ENCODE measurements at places on chromosomes 11 and 22. TPM values are rescaled to one million over a fixed set of nuclear protein-coding genes. Genes with fewer than 3 reads are reported as not detected.

GRCh38 chr11:64097468-64098317 is 62.0 kb downstream of the FLRT1 start:
- no peaks in the 10 kb centered on the region for H3K4me1 ChIP-seq
- H3K27ac ChIP-seq = no peak overlapping the region
- H3K36me3 ChIP-seq = no peaks in the 10 kb centered on the region
- no peak overlapping the region for H3K4me3 ChIP-seq
- H3K27me3 ChIP-seq = no peaks in the 10 kb centered on the region
- DNase-seq = no peak

DNA sequence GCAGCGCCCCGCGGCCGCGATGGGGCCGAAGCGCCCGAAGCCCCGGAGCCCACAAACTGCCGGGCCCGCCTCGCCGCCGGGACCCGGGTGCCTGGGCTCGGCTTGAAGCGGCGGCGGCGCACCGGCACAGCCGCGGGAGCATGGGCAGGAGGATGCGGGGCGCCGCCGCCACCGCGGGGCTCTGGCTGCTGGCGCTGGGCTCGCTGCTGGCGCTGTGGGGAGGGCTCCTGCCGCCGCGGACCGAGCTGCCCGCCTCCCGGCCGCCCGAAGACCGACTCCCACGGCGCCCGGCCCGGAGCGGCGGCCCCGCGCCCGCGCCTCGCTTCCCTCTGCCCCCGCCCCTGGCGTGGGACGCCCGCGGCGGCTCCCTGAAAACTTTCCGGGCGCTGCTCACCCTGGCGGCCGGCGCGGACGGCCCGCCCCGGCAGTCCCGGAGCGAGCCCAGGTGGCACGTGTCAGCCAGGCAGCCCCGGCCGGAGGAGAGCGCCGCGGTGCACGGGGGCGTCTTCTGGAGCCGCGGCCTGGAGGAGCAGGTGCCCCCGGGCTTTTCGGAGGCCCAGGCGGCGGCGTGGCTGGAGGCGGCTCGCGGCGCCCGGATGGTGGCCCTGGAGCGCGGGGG is 346 bp downstream of the FJX1 start:
- peaks cover 4% of the 10 kb centered on the region for H3K4me1 ChIP-seq
- H3K27me3 ChIP-seq = peaks cover 72% of the 10 kb centered on the region
- no peak overlapping the region for H3K27ac ChIP-seq
- DNase-seq = no peak

GRCh38 chr11:59891781-59892181 is 13.2 kb downstream of the OOSP3 start:
- H3K4me1 ChIP-seq = no peaks in the 10 kb centered on the region
- DNase-seq = no peak
- no peak overlapping the region for H3K4me3 ChIP-seq
- peaks cover 2% of the 10 kb centered on the region for H3K36me3 ChIP-seq

GRCh38 chr22:27754247-27754887 is 47.2 kb downstream of the MN1 start:
- H3K4me3 ChIP-seq = no peak overlapping the region
- no peaks in the 10 kb centered on the region for H3K36me3 ChIP-seq
- H3K27me3 ChIP-seq = peaks cover 3% of the 10 kb centered on the region
- H3K4me1 ChIP-seq = peaks cover under 1% of the 10 kb centered on the region
- H3K27ac ChIP-seq = no peak overlapping the region
- DNase-seq = no peak

DNA sequence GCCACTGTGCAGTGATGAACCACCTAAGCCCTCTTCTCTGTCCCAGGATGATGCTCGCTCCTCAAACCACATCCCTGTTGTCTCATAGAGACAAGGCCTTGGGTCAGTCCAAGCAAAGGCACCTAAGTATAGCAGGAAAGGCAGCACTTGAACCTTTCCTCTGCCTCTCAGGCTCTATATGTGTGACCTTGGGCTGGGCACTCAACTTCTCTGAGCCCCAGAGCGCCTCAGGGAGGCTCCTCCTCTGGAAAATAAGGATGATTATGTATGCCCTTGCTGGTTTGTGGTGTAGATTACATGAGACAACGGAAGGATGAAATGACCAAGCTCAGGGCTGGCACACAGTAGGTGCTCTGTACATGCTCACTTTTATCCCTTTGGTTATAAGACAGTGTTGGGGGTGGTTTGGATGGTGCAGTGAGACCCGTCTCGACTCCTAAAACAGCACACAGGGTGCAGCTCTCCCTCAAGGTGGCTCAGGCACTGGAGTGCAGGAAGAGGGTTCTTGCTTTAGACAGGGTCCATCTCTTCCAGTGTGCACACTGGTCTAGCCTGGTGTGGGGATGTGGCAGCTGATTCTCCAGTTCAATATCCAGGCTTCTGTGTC is 40.2 kb upstream of the ACCSL start:
- H3K36me3 ChIP-seq = no peaks in the 10 kb centered on the region
- H3K4me3 ChIP-seq = no peak overlapping the region
- no peaks in the 10 kb centered on the region for H3K4me1 ChIP-seq
- no peak overlapping the region for H3K27ac ChIP-seq

- no peak overlapping the region for H3K27ac ChIP-seq
- peak; percentile 19 for DNase-seq
- peaks cover 20% of the 10 kb centered on the region for H3K27me3 ChIP-seq
- H3K4me1 ChIP-seq = peaks cover 13% of the 10 kb centered on the region
- H3K4me3 ChIP-seq = no peak overlapping the region
- no peaks in the 10 kb centered on the region for H3K36me3 ChIP-seq
Measured at GRCh38 chr11:45104790-45105084, 41.7 kb upstream of the PRDM11 start.

- H3K36me3 ChIP-seq = no peaks in the 10 kb centered on the region
- H3K27me3 ChIP-seq = peaks cover 2% of the 10 kb centered on the region
- DNase-seq = no peak
- H3K4me3 ChIP-seq = no peak overlapping the region
- no peak overlapping the region for H3K27ac ChIP-seq
Measured at GRCh38 chr11:71265559-71266092, 13.2 kb upstream of the SHANK2 start.

- H3K4me1 ChIP-seq = peaks cover 9% of the 10 kb centered on the region
- DNase-seq = no peak
- peaks cover 8% of the 10 kb centered on the region for H3K27me3 ChIP-seq
- no peak overlapping the region for H3K4me3 ChIP-seq
Measured at GRCh38 chr11:17563961-17564686, 17.1 kb downstream of the OTOG start.

DNA sequence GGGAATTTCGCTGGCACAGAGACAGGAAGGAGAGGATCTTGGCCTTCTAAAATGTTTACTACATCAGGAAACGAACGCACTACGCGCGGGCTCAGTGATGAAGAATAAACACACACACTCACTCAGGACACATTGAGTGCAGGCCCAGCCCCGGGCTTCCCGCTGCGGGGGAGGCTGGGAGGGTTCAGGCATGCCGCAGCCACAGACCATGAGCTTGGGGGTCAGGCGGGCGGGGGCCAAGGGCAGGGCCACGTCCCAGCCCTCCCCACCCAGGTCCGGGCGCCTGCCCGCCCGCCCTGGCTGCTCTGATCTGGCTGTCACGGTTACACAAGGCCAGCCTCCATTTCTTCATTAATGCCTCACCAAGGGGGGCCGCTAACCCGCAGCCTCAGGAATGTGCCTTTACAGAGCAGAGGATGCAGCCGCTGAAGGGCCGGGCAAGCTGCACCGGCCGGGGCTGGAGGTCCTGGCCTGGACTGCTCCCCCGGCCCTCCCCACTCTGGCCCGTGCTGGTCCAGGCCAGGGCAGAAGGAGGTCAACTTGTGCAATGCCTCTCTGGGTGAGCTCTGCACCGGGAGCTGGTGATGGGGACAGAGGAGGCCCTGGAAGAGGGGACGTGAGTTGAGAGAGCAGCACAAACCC is 41.7 kb downstream of the IGF2 start:
- H3K36me3 ChIP-seq = no peaks in the 10 kb centered on the region
- no peak overlapping the region for H3K27ac ChIP-seq
- peaks cover 5% of the 10 kb centered on the region for H3K27me3 ChIP-seq
- no peak for DNase-seq

- peaks cover 16% of the 10 kb centered on the region for H3K4me1 ChIP-seq
- H3K4me3 ChIP-seq = no peak overlapping the region
- peak overlapping the region; percentile 49 for H3K27ac ChIP-seq
Measured at GRCh38 chr22:50304528-50305392, 2.7 kb downstream of the PLXNB2 start.

DNA sequence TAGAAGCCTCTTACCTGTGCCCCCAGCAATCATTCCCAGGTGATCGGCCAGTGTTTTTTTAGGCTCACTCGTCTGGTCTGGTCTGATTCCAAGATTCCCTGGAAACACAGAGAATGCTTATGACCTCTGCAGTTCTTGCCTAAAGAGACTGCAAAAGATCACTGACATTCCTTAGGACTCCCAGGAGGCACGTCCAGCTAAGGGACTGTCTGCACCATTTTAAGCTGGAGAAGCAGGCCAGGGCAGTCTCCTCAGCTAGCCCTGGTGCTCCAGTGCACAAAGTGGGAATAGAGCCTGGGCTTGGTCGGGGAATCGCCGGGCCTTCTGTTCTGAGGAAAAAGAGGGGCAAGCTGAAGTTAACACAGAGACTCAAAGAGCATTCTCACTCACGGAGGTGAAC is 4.8 kb downstream of the CYB5R2 start:
- DNase-seq = no peak
- peaks cover 4% of the 10 kb centered on the region for H3K4me1 ChIP-seq
- H3K27me3 ChIP-seq = peaks cover 14% of the 10 kb centered on the region

DNA sequence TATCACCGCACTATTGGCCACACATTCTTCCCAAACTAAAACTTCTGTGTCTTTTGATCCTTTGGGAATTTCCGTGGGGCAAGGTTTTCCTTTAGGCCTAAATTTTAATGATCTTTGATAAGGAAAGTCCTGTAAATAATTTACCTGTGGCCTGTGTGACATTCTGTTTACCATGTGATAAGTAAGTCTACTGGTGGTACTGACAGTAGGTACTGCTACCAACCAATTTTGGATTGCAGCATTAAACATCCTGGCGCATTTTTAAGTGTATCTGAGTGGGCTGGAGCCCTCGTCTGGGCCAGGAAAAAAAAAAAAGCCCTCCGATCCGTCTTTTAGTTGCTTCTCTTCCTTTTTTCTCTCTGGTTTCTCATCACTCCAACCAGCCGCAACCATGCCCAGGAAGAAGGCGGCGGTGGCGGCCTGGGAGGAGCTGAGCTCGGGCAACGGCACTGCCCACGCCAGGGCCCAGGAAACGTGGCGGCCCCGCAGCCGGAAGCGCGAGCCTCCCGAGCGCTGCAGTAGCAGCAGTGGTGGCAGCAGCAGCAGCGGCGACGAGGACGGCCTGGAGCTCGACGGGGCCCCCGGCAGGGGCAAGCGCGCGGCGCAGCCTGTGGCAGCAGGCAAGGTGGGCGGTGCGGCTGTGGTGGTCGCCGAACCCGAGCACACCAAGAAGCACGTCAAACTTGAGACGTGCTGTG is 33.6 kb downstream of the ASRGL1 start:
- no peaks in the 10 kb centered on the region for H3K36me3 ChIP-seq
- peaks cover 3% of the 10 kb centered on the region for H3K27me3 ChIP-seq
- H3K27ac ChIP-seq = peak overlapping the region; percentile 74
- H3K4me3 ChIP-seq = peak overlapping the region; percentile 41

- peak within 1 kb of the TSS; percentile 90 for H3K27ac ChIP-seq
- H3K4me3 ChIP-seq = peak within 1 kb of the TSS; percentile 87
- H3K36me3 ChIP-seq = peaks cover 4% of the 10 kb centered on the region
- H3K27me3 ChIP-seq = no peaks in the 10 kb centered on the region
- DNase-seq = peak; percentile 93
Measured at GRCh38 chr22:45240810-45241631, at the start of gene KIAA0930. TSS of gene KIAA0930 (minus strand) at chr22:45240894. CDS start at chr22:45240703, 191 bp downstream.

GRCh38 chr11:73401924-73402833 is 26.0 kb downstream of the RELT start:
- no peaks in the 10 kb centered on the region for H3K36me3 ChIP-seq
- H3K4me3 ChIP-seq = no peak overlapping the region
- no peak overlapping the region for H3K27ac ChIP-seq
- no peak for DNase-seq

- no peaks in the 10 kb centered on the region for H3K36me3 ChIP-seq
- H3K27me3 ChIP-seq = no peaks in the 10 kb centered on the region
- no peak for DNase-seq
- no peak overlapping the region for H3K4me3 ChIP-seq
- H3K27ac ChIP-seq = no peak overlapping the region
- H3K4me1 ChIP-seq = no peaks in the 10 kb centered on the region
Measured at GRCh38 chr11:2173761-2174160, 2.1 kb upstream of the TH start.

DNA sequence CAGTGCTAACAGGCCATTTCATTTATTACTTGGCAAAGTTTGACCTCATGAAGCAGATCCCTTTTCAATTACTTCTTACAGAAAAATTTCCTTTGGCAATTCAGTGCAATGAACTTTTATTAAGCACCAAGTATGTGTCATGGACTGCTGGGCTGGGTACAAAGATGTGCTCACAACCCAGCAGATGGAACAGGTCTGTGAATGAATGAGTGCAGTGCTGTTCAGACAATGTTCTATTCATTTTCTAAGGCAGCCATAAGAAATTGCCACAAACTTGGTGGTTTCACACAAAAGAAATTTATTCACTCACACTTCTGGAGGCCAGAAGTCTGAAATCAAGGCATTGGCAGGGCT is 428.5 kb downstream of the SOX6 start:
- no peak overlapping the region for H3K27ac ChIP-seq
- no peaks in the 10 kb centered on the region for H3K36me3 ChIP-seq
- H3K27me3 ChIP-seq = no peaks in the 10 kb centered on the region
- H3K4me3 ChIP-seq = no peak overlapping the region
- H3K4me1 ChIP-seq = no peaks in the 10 kb centered on the region

GRCh38 chr11:130068546-130068985 is 1.1 kb upstream of the APLP2 start:
- peak overlapping the region; percentile 91 for H3K27ac ChIP-seq
- peak overlapping the region; percentile 90 for H3K4me3 ChIP-seq
- peaks cover 18% of the 10 kb centered on the region for H3K4me1 ChIP-seq
- H3K27me3 ChIP-seq = peaks cover 38% of the 10 kb centered on the region

DNA sequence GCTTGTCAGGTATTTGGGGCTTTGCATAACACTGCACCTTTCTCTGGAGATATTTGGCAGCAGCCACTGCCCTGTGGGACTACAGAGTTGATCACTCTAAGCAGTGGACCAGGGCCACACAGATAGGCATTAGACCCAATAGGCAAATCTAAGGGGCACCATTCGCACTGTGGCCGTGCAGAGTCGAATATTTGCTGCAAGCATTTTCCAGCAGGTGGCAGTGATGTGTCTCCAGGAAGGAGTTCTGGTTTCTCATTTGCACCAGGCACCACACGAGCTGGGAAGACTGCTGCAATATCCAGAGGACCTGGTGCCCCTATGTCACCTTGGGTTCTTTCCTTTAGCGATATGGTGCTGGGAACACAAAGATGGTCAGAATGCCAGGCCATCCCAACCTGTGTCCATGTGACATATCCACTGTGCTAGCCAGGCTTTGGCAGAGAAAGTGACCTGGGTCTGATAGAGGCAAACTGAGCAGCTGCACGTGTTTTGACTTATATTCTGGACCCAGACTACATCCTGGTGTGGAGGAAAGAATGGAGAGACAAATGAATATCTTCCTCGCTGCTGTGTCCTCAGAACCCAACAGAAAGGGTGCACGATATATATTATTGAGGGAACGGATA is 318.7 kb downstream of the BUD13 start:
- peaks cover 2% of the 10 kb centered on the region for H3K27me3 ChIP-seq
- no peaks in the 10 kb centered on the region for H3K4me1 ChIP-seq
- H3K4me3 ChIP-seq = no peak overlapping the region
- H3K27ac ChIP-seq = no peak overlapping the region
- H3K36me3 ChIP-seq = no peaks in the 10 kb centered on the region

The MS4A12 gene
- not detected for total RNA-seq

The MUC2 gene
- not detected for total RNA-seq

The DDTL gene
- not detected for total RNA-seq

The IL18BP gene
- 7.0 TPM for total RNA-seq

The SHANK2 gene
- not detected for total RNA-seq

The USH1C gene
- total RNA-seq = not detected

The TRIM49D2 gene
- not detected for total RNA-seq

The UNC93B1 gene
- total RNA-seq = 20.0 TPM

The POU2AF2 gene
- total RNA-seq = not detected

The ZNF280B gene
- total RNA-seq = 2.7 TPM

The OR10D3 gene
- total RNA-seq = not detected

All from activated CD8-positive, alpha-beta memory T cell treated with anti-CD3 and anti-CD28 coated beads, Interleukin-2, amount 10 ng/mL, durations not matched to agents 7 days and 5 days (primary cell).